ENCODE measurements at places on chromosomes 6 and 20.

DNA sequence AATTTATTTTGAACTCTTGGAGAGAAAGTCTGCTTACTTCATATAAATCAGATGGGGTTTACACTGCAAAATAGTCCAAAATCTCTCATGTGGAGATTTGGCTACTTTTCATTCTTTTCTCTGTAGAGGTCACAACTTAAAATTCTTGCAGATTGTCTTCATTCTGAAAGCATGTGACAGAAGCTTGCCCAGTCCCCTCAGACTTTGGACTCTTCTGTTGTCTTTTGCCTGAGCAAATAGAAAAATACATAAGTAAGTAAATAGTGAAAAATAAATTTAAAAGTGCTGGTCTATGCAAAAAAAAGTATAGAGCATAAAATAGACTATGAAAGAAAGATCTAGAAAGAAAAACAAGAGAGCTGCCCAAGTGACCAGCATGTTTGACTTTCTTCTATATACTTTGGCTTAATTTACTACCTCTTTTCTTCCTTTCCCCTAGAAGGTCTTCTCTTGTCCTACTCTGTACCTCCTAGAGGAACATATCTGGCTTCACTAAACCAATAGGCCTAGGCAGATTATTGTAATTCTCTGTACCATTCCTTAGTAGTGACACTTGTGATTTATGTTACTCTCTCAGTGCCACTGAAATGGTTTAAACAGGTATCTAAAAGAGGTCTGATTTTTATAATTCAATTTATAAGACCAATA is 260.9 kb downstream of the TENT5A start:
- DNase-seq, result no peak

- no peak for DNase-seq
Measured at GRCh38 chr6:112651239-112651638, 304.1 kb downstream of the RFPL4B start.

DNA sequence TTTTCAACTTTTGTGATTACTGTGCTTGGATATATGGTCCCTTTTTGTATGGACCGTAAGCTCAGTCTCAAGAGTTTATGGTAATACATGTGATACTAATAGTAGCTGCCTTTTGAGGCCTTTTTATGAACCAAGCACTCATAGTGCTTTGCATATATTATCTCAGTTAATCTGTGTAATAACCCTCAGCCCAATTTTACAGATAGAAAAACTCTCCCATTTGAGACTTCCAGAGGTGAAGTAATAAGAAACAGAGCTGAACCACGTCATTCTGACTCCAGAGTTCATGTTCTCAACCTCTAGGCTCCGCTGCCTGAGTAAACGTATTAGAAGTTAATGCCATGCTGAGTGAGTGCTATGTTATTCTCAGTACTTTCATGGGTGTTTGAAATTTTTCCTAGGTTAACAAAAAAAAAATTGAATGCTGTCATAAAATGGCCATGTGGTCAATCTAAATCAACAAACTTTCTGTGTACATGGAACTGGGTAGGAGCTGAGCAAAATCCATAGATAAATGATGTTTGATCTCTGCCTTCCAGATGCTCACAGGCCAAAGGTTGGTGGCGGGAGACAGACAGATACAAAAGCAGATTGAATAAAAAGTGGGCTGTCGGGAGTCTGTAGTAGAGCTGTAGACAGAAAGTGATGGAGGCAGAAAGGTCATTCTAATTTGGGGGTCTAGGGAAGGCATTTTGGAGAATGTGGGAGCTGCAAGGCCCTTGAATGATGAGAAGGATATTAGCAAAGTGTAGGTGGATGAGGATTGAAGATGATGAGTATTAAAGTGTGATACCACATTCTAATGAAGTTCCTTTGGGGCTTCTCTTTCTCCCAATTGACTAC is 22.6 kb upstream of the ELOVL2 start:
- no peak for DNase-seq

GRCh38 chr20:31788578-31788977 is 30.6 kb upstream of the MYLK2 start:
- DNase-seq, result no peak

- no peak for DNase-seq
Measured at GRCh38 chr6:132314432-132314831, 86.8 kb downstream of the MOXD1 start.

GRCh38 chr6:134657751-134658527 is 292.0 kb downstream of the ALDH8A1 start:
- DNase-seq, result no peak

DNA sequence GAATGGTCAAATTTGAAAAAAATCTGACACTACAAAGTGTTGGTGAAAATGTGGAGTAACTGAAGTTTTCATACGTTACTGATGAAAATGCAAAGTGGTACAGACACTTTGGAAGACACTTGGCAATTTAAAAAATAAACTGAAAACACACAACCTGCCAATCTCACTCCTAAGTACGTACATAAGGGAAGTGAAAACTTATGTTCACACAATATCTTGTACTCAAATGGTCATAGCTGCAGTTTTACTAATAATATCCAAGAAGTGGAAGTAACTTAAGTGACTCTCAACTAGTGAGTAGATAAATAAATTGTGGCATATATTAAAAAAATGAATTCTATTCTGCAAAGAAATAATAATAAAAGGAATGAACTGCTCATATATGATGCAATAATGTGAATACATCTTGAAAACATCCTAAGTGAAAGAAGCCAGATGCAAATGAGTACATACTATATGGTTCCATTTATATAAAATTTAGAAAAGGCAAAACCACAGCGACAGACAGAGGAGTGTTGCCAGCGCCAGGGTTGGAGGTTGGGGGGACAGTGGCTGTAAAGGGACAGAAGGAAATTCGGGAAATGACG is 198.2 kb downstream of the ERMARD start:
- DNase-seq, result no peak

GRCh38 chr6:13139119-13139518 is 189.2 kb downstream of the TBC1D7 start:
- no peak for DNase-seq

DNA sequence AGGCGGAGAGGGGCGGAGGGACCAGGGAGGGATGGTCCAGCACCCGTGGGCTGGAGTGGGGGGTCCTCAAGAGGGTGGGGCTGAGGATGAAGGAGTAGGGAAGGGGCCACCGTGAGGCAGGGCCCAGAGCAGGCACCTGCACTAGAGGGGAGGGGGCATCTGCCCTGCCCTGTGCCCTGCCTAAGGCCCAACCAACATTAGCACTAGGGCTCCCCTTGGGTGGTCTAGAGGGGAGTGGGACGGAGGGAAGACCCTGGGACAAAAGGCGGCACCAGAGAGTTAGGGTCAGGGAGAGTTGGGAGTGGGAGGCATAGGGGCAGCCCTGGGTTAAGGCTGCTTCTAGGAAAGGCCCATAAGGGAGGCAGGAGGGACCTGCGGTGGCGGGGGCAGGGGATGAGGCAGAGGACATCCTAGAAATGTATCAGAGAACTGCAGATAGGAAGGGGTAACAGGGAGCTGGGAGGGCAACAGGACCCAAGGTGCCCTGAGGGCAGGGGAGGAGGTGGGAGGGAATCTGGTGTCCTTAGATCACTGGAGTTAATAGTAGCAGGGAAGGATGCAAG is 24.5 kb downstream of the HLA-F start:
- no peak for DNase-seq

Data from neural crest cell (in vitro differentiated cells).